ENCODE measurements at places on chromosomes 11 and 22.

DNA sequence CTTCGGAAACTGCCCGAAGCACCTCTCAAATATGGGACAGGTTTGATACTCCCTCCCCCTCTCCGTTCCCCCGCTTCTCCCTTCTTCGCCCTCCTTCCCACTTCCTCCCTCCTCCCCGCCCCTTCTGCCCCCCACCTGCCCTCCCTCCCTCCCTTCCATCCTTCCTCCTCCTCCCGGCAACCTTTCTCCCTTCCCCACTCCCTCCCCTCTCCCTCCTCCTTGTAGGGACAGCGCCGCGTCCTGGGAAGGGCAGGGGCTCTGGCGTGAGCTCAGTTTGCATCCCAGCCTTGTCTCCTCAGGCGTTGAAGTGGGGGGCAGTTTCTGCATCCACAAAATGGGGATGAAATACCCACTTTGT, 6.1 kb upstream of the NFAM1 start:
- DNase-seq, result no peak

DNA sequence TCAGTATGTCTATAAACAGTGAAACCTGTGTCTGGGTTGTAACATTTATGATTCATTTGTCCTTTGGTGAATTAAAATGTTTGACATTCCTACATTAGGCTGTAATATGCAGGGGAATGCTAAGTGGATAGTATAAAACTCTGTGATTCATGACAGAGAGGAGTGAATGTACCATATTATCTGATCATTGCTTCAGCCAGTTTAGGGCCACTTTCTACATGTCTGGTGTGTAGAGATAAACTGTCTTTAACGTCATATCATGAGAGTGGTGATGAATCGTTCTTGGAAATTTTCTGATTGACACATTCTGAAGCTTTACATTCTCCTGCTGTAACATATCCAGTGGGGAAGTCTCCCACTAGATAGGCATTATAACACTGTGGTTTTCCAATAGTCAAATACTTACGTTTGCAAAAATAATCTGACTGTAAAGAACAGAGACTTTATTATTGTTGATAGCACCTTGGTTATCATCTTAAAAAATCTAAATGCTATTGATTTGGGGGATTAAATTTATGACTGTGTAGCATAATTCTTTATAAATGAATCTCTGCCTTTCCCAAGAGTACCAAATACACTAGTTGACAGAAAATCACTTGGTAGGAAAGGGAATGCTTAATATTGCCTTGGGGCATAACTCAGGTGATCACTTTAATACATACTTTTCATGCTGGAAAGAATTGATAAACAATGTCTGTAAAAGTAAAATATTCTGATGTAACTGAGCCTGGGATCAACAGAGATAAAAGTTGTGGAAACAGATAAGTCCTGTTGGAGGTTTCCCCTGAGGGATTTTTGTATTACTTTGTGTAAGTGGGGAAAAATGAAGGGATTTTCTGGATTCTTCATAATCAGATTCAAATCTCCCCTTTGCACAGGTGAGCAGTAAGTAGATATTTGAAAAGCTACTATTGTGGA, 427.9 kb downstream of the JRKL start:
- no peak for DNase-seq

DNA sequence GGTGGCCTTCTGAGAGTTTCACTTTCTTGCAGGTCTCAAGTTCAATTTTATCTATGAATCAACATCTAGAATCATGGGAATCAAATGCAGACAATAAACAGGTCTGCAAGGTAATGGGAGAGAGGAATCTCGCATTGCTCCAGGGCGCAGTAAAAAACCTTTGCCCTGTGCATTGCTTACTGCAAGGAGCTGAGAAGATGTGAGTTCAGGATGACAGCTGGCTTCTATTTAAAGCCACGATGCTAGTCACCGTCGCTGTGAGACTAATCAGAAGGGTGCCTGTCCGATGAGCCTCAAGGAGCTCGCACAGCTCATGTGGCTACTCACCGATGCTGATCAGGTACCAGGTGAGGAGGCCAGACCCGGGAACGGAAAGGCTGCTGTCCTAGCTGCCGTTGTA, 30.2 kb upstream of the APOA1 start:
- DNase-seq, result no peak

DNA sequence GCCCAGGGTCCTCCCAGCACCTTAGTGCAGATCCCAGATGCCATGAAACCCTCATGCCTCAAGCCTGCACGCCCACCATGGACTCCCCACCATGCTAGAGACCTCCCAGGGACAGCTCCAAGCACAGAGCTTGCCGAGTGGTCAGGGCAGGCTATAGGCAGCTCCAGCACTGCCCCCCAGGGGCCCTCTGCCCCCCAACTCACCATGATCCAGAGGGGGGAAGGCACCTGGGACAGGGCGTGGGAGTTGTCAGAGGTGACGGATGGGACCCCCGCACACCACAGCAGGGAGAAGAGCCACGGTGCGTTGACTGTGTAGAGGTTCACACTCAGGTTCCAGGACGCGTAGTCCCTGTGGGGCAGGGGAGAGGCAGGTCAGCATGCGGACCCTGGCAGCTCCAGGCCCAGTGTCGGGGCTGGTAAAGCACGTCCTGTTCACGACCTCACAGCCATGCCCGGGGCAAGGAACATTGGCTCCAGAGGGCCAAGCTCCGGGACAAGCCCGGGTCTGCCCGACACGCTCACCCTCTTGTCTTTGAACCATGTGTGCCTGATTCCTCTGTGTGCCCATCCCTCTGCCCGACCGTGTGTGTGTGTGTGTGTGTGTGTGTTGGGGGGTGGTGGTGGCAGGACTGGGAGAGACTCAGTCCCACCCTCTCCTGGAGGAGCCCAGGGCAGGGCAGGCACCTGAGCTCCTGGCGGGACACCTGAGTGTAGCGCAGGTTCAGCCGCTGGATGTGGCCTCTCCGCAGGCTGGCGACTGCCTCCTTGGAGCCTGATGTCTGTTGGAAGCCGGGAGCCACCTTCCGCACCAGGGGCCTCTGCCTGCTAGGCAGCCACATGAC, 8.2 kb upstream of the KLHL35 start:
- no peak for DNase-seq

GRCh38 chr22:28600546-28601143, 79.0 kb downstream of the TTC28 start:
- DNase-seq, result no peak

DNA sequence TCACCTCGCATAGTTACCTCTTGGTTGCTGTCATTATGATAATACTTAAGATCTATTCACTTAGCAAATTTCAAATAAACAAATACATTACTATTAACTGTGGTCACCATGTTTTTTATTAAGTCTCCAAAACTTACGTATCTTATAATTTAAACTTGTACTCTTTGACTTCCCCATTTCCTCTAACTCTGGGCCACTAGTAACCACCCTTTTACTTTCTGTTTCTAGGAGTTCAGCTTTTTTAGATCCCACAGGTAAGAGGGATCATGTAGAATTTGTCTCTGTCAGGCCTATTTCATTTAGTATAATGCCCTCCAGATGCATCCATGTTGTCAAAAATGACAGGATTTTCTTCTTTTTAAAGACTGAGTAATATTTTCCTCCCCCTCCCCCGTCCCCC, 212.4 kb upstream of the C11orf87 start:
- no peak for DNase-seq

DNA sequence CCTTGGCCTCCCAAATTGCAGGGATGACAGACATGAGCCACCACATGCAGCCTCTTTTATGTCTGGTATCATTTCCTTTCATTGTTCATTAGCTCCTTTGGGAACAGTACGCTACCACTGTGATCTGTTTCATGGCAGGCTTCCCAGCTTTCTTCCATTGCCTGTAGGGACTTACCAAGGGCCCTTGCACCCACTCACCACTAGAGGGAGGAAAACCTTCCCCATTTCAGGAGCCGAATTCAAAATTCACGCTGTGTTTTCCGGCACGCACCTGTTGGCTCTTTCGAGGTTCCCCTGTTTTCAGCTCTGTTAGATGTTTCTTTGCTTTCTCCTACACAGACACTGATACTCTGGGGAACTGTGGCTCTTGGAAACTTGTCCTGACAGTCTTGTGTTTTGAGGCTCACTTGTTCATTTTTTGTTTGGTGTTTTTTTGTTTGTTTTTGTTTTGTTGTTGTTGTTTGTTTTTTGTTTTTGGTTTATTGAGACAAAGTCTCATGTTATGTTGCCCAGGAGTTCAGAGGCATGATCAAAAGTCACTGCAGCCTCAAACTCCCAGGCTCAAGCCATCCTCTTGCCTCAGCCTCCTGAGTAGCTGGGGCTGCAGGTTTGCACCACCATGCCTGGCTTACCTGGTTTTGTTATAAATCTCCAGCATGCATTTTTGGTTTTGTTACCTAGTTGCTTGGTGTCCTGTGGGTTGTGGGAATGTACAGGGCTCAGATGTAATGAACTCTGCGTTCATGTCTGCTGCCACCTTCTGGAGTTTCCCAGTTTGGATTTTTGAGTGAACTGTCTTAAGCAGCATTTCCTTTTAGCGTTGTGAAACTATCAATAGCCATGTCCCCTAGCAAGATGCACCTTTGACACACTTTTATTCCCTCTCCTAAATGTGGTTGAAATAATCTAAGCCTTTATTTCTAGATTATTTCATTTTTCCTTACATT, 2.3 kb downstream of the KRTAP5-11 start:
- peak; percentile 29 for DNase-seq

- no peak for DNase-seq
Observed at GRCh38 chr11:18699848-18700261, 1.3 kb downstream of the TMEM86A start.

DNA sequence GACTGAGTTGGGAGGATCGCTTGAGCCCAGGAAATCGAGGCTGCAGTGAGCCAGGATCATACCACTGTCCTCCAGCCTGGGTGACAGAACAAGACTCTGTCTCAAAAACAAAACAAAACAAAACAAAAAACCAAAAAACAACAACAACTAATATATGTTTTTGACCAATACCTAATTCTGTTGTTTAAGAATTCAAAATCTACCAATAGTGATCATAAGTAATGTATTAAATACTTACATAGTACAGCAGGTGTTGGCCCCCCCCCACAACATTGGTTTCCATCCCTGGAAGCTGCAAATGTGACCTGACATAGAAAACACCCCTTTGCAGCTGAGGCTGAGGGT, 74.7 kb downstream of the KCNQ1 start:
- no peak for DNase-seq

GRCh38 chr11:16784666-16785065, 46.2 kb downstream of the C11orf58 start:
- DNase-seq, result no peak

- DNase-seq, result no peak
Observed at GRCh38 chr11:32894149-32894827, 1.7 kb downstream of the QSER1 start.

DNA sequence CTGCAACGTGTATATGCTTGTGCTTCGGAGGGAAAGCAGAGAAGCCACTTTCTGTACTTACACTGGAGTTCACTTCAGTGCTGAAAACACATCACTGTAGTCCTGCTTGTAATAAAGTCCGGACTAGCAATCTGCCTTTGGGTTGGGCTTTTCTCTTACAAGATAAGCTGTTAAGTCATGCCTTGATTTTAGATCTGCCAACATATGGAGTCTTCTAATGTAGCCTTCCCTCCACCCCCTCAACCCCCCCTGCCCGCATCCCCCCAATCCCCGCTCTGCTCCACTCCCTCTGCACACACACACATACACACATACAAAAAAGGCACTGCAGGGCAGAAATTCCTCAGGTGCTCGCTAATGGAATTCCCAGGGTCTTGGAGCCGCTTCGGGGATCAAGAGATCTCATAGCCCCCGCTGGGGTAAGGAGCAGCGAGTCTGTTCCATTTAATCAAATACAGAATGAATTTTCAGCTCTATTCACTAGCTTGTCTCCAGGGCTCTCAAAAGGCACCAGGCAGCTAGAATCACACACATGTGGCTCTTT, 3.4 kb downstream of the CDON start:
- no peak for DNase-seq

DNA sequence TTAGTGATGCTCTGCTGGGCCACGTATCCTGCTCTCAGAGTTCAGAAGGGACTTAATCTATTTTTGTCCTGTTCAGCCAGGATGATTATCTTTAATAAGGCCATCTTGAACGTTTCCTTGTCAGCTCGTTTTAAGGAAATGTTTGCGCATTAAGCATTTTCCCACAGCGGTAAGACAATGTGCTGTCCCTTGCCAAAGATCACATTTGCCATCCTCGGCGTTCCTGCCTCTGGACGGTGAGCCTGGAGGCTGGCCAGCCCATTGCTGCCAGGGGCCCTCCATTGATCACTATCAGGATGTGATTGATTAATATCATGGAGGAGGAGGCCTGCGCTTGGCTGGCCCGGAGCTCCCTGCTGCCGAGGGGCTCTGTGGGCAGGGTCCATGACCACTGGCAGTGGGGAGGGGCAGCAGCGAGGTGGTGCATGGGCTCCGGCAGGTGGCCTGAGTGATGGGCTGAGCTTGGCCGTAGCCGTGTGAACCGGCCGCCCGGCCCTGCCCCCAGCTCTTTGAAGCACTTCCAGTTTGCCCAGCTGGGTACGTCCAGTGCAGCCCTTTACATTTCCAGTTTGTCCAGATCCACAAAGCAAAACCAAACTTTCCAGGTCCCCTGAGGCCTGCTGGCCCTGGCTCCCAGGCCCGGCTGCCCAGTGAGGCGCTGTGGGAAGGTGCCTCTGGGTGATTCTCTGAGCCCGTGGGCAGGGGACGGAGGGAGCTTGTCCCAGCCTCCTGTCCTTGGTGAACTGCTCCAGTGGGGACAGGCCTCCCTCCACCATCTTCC, 49.5 kb upstream of the SMIM38 start:
- DNase-seq, result no peak

- DNase-seq, result no peak
Observed at GRCh38 chr11:79449040-79449439, 8.2 kb upstream of the TENM4 start.

DNA sequence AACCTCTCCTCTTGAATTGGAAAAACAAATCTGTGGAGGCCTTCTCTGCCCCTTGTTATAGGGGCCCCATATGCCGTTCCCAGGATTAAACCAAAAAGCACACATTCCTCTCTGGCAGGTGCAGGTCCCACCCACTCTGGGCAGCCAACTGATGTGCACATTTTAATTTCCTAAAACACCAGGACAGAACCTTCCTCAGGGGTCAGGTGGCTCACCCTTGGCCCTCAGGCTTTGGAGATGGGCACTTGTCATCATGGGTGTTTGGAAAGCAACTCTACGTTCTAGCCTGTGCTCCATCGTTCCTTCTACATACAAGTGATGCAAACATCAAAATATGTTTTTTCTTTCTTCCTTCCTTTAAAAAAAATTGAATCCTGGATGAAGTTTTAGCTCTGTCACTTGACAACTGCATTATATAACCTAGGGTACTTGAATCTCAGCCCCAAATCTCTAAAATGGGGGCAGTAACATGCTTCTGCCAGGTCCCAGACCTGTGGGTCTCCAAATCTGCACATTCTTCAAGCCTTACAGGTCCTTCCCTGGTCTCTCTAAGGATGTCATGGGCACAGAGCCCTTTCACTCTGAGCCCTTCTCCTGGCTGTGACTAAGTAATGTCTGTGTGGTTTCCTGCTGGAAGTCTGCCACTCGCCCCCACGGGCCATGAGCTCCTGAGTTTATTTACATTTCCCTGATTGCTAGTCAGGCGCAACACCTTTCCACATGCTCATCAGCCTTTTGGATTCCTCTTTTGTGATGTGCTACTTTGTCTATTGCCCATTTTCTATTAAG, 43.8 kb downstream of the KCNQ1OT1 start:
- no peak for DNase-seq

- no peak for DNase-seq
Observed at GRCh38 chr11:1218788-1219445, 3.9 kb upstream of the MUC5B start.
